ENCODE measurements at places on chromosomes 1 and 21.

GRCh38 chr1:16727190-16728111, 12.9 kb upstream of the RNU1-4 start:
- DNase-seq = peak; percentile 70

DNA sequence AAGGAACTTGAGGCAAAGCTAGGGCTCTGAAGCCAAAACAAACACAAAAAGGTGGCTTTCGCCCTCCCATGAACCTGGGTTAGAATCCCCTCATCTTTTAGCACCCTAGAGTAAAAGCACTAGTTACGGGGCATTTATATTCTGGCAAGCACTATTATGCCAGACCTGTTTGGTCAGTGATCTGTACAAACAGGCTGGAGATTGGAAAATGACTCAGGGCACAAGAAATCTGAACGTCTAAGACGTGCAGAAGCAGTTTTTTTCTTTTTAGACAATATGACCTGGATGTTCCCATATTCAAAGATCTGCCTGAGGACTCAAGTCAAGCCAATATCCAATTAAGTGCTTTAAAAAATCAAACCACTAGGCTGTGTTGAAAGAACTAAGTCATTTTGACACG, 3.0 kb downstream of the ZNF436 start:
- DNase-seq = no peak

DNA sequence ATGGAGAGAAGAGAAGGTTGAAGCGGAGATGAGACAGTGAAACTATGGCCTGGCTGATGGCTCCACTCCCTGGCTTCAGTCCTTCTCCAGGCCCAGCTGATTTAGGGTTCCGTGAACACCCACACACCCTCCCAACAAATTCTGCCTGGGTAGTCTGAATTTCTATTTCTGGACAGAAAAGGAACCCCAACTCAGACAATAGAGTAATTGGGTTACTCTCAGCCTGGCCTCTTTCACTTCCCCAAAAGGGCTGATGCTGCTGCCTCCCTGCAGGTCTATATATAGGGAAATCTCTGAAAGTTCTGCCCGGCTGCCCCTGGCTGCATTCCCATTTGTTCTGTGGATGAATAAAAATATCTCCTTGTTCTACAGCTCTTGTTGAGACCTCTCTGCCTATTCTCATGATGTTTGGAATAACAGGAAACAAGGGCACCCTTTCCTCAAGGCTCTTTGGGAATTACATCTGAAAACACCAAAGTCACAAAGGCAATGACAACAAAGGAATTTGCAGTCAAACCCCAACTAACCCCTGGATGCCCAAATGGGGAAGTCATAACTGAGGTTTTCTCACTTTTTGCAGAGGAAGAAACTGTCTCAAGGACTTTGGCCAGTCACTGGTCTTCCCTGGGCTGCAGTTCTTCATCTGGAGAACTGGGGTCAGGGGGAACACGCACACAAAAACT, 11.4 kb upstream of the ZSCAN20 start:
- no peak for DNase-seq

- no peak for DNase-seq
Measured at GRCh38 chr21:41048145-41048544, 119.8 kb upstream of the BACE2 start.

DNA sequence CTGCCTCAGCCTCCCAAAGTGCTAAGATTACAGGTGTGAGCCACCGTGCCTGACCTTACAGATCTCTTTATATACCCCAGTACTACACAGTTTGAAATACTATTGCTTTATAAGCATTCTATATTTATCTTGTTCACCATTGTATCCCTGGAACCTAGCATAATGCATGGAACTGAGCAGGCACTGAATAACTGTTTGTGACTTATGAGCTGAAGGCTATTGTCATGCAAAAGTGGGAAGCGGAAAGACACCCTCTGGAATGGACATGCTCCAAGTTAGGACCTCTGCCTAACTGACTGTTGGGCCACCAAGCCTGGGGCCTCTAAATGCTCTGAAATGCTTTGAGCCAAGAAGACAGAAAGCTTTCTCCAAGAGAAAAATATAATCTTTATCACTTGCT, 8.1 kb downstream of the LRRC41 start:
- no peak for DNase-seq

- no peak for DNase-seq
Measured at GRCh38 chr1:184253921-184254320, 132.9 kb upstream of the C1orf21 start.

DNA sequence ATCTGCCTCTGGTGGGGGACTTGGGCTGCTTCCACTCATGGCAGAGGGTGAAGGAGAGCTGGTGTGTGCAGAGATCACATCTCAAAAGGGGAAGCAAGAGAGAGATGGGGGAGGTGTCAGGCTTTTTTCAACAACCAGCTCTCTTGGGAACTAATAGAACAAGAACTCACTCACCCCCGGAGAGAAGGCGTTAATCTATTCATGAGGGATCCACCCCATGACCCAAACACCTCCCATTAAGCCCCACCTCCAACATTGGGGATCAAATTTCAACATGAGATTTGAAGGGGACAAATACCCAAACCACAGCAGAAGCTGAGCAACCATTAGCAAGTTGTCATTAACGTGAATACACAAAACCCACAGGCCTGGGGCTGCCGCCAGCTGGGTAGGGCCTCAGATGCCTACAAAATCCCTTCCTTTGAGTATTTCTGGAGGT, 12.0 kb upstream of the VWA5B1 start:
- no peak for DNase-seq

DNA sequence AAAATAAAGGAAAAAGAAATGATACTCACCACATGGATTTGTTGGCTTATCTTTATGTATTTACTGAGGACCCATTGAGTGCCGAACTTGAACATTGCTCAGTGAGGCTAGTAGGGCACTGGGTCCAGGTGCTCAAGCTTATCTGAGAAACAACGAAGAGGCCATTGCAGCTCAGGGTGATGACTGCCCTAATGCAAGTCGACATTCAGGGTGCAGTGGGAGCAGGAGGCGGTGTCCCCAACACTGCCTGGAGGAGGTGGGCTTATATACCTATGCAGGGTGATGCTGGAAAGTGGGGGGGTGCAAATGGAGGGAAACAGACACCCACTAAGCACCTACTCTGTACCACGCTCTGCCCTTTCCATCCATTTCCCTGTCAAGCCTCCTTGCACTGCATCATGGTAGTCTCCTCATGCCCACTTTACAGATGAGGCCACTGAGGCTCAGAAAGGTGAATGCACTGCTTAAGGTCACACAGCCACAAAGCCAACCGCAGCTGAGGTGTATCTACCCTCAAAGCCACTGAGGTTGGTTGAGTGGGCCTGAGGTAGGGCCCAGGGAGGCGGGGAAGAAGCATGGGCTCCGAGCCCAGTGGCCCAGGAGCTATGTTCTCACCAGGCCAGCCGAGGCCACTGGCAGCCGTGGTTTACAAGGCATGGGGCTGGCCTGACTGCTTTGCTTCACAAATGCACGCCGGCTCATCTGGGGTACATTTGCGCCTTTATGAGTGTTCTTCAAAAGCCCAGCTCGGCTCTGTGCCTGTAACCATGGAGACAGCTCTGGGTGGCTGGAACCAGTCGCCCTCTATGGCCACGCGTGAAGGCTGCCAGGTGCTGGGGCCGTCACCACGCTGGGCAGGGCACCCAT, 103.8 kb downstream of the EPHB2 start:
- DNase-seq = no peak

GRCh38 chr1:113153116-113153803, 80.3 kb downstream of the LRIG2 start:
- no peak for DNase-seq

DNA sequence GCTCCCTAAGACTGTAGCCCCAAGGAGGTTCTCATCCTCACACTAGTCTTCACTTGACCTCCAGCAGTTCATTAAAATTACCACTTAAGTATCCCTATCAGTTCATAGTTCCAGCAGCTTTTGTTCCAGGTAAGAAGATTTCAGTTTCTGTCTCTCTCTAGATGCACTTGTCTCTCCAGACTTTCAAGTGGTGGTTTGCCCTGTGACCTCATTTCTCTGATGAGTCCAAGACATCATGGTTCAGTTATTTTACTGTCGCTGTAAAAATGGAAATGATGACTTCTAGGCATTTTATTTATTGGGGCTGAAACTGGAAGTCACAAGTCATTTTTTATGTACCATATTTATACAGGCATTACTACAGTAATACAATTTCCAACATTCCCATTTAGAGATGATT, 17.9 kb upstream of the RGS18 start:
- no peak for DNase-seq

GRCh38 chr1:43422995-43423671, 30.6 kb downstream of the HYI start:
- DNase-seq = no peak

GRCh38 chr21:26967062-26967913, at the start of gene ADAMTS5:
TSS of gene ADAMTS5 (minus strand) at chr21:26967088. CDS start at chr21:26966391, 697 bp downstream.
- no peak for DNase-seq

- DNase-seq = no peak
Measured at GRCh38 chr1:19737104-19737825, 62.5 kb downstream of the TMCO4 start.

GRCh38 chr1:10509809-10510509, 35.2 kb downstream of the PEX14 start:
- no peak for DNase-seq

GRCh38 chr1:14983277-14983676, 170.3 kb upstream of the TMEM51 start:
- no peak for DNase-seq

GRCh38 chr1:25676488-25676887, 59.9 kb downstream of the MAN1C1 start:
- DNase-seq = no peak

DNA sequence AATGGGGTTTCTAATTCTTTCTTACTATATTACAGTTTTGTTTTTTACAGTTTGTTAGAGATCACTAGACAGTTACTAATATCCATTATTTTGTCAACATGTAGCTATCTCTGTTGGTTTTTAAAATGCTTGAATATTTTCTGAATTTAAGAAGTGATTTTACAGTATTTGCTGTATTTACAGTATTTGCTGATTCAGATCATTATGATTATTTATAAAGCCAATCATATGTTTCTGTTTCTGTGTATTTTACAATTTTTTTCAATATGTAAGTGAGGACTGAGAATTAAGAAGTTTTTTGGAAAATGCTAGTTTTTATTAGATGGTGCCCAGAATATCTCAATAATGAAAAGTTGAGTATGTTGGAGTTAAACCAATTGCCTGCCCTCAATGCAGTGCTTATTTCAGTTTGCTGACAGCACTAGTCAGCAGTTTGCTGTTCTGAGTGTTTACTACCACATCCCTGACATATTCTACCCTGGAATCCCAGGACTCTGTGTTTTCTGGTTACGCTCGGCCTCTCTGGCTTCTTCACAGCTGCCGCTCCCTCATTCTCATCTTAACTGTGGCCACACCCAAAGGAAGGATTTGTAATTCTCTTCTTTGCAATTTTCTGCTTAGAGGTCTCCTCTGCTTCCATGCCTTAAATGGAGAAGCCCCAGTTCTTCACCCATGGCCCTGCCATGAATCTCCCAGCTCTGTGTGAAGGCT, 68.0 kb upstream of the BACH1 start:
- DNase-seq = no peak

DNA sequence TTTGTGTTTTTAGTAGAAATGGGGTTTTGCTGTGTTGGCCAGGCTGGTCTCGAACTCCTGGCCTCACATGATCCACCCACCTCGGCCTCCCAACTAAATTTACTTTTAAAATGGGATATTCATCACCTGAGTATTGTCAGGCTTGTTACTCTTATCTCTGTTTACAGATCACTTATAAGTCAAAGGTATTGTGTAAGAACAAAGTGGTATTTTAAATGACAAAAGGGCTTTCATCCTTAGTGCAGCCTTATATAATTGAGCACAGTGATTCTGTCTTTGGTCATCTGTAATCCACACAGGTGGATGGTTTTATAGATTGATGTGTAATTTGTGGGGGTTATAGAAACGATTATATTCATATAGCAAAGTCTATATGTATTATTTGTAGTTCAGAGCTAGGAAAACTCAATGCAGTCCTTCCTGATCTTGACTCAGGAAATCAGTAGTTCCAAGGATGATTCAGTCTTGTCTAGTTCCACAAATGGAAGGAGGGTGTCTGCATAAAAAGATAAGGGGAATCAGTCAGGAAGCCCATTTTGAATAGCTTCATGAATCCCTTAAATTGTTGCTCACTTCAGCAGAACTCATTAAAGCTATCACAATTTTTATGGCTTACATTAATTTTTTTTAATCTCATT, 34.6 kb downstream of the STXBP3 start:
- DNase-seq = no peak

GRCh38 chr1:19435181-19435580, 50.2 kb downstream of the CAPZB start:
- DNase-seq = no peak

DNA sequence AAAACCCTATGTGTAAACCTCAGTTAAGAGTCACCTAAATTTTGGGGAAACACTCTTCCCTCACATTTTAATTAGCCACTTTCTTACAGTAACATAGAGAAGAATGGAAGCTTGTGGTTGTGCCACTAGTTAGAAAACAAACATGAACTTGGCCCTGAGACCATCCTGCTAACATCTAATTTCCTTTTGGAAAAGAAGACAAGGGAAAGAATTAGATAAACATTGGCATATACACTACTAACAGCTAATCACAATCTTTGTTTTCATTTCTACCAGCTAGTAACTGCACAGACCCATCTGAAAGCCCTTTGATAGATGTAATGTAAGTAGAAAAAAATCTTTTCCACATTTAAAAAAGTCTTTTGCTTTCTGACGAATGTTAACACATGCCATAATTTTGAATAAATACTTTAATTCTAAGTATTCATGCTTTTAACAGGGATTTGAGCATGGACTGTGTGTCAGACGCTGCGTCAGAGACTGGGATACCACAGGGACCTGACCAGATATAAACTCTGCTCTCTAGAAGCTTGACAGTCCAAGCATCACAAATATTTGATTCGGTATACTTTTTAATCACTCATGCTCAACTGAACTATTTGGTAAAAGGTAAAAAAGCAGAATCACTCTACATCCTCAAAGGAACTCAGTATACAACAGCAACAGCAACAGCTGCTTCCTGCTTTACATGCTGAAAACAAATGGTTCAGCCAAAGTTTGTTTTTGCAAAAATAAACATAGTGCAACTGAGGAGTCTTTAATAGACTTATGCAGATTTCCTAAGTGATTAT, 30.2 kb downstream of the DPH5 start:
- DNase-seq = no peak

GRCh38 chr1:145782272-145783099, 41.4 kb downstream of the RNF115 start:
- no peak for DNase-seq

All from activated T-cell treated with anti-CD3 and anti-CD28 coated beads, Interleukin-2, amount 50 U/mL, for 24 hours (primary cell).